ENCODE measurements at places on chromosomes 1 and 21.

DNA sequence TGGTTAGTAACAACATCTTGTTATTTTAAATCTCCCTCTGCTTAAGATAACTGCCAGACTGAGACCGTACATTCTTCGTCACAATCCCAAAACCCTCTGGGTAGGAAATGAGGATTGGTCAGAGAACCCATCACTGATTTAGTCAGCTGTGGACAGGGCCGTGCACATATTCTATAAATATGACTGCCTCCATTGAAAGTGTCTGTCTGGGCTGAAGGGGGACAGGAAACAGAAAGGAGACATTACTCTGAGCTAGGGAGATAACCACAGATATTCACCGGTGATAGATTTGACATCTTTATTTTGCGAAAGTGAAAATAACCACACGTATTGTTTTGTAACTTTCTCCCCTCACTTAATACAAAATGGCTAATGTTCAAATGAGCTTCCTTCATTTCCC, 36.9 kb upstream of the ST6GALNAC5 start:
- no peak for DNase-seq

- DNase-seq: no peak
Observed at GRCh38 chr1:210251680-210252490, 19.3 kb downstream of the SERTAD4 start.

DNA sequence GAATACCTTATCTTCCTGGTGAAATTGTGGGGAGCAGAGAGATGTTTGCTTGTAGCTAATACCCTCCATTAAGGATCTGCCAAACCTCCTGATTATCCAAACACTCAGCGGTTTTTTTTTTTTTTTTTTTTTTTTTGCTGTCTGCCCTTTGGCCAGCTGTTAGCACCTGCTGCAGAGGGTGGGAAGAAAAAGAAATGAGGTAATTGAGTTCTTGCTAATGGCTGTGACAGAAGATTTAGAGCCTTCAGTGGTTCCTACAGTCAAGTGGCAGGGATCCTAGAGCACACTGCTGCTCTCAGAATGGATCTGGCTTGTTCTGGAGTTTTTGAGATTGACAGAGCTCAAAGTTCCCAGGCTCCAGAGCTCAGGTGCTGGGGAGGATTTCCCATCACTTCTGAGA, 342.5 kb downstream of the DISC1 start:
- DNase-seq: no peak

- DNase-seq: no peak
Observed at GRCh38 chr1:98924977-98925376, 79.7 kb downstream of the PLPPR5 start.

DNA sequence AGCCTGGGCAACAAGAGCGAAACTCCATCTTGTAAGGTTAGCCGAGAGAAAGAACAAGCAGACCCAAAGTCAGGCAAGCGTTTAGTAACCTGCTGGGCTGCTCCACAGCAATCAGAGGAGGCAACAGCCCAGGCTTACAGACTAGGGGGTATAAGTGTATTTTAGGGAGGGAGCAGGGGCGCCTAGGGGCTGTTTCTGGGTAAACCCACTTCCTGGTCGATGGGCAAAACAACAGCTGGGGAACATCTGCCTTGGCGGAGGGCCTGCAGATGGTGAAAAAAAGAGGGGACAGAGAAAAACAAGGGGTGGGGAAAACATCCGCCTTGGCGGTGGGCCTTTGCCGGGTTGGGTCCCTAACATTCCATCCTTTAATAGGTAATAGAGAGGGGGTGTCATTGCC, 5.2 kb downstream of the TAS1R1 start:
- DNase-seq: no peak

- DNase-seq: no peak
Observed at GRCh38 chr1:234721476-234722269, 111.7 kb upstream of the IRF2BP2 start.

DNA sequence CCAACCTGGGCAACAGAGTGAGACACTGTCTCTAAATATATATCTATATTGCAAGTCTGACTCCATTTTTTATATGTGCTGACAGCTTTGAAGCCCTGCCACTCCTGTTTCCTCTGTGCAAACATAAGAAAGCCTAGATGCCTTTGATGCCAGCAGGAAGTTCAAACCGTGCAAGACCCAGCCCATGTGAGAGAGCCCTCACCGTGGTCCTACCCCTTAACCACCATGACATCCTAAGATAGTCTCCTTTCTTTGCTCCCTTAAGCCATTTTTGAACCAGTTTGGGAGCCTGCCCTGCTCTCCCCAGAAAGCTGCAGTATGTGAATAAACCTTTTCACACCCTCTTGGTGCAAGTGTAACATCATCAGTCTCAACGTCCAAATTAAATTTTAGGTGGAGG, 3.7 kb upstream of the DIPK1A start:
- DNase-seq: no peak

GRCh38 chr1:173648880-173649605, 13.9 kb downstream of the TEX50 start:
- DNase-seq: no peak

GRCh38 chr1:75725861-75726361, 1.4 kb downstream of the ACADM start:
- no peak for DNase-seq

- peak; percentile 63 for DNase-seq
Observed at GRCh38 chr1:226608699-226609505, 60.3 kb downstream of the STUM start.

- no peak for DNase-seq
Observed at GRCh38 chr1:23478896-23479665, 4.9 kb downstream of the ASAP3 start.
